ENCODE measurements at places on chromosomes 12 and 14.

GRCh38 chr14:21536418-21537089 lies 10.4 kb upstream of the SALL2 start:
- DNase-seq: no peak

GRCh38 chr12:31033681-31034080 lies 40.0 kb upstream of the DDX11 start:
- no peak for DNase-seq

- DNase-seq: no peak
Measured at GRCh38 chr12:29599381-29599780, 101.9 kb upstream of the OVCH1 start.

DNA sequence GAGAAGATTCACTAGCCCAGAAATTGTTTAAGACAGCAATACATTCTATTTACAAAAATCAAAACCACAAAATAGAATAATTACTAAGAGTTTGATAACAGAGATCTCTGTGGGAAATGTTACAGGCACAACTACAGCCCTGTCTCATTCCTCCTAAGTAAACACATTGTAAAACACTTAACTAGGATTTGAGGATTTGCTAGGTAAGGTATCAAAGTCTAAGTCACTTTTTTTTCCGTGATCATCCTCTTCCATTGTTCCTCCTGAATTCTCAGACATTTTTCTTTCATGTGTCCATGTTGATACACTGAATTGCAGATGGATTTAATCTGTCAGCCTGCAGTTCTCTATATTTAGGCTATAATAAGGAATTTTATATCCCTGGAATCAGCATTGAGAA lies 127.5 kb downstream of the ACSS3 start:
- DNase-seq: no peak

DNA sequence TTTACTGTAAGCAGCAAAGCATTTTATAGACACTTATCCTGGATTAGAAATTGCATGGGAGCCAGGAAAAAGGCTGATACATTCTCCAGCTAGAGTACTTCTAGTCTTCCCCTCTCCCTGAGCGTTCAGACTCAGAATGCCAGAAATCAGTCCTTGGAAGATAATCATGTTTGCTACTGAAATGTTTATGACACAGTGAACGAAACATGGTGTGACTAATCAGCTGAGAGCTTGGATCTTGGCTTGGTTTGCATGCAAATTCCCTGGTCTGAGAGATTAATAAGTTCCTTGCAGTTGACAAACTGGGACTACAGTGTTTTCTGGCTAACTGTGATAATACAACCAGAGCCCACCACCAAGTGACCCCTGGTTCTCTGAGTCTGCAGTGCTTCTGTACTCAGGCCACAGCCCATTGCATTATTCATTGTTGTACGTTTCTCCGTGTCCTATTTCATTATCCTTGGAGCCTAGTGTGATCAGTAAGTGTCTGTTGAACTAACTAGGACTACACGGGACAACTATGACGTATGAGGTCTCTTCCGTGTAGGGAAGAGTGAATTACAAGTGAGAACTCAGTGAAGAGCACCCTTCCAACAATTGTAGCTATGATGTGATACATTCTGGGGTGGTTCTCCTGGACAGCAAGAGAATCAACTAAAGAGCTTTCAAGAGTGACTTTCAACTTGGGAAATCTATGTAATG lies 34.6 kb upstream of the EVL start:
- no peak for DNase-seq

DNA sequence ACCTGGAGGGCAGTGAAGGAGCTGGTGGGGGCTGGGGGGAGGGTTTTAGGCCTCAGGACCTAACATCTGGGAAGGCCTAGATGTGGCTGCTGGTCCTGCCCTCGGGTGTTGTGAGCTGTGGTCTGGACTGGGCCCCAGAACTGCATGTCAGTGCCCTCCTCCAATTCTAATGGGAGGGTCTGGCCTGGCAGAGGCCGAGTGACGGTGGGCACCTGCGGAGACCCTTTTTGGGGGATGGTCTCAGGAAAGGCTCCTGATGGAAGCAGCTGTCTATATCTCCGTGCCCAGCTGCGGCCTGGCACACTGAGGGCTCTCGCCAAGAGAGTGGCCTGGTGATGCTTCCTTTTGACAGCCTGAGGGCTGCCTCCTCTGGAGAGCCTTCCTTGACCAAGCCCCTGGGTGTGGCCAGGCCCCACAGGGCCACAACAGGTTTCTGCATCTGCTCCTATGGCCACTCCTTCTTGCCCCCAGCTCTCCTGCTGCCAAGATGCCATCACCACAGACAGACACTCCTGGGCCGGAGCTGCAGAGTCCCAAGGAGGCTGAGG lies 5.3 kb downstream of the EXOC3L4 start:
- no peak for DNase-seq

- DNase-seq: no peak
Measured at GRCh38 chr12:27864521-27864920, 84.5 kb upstream of the MANSC4 start.

- DNase-seq: no peak
Measured at GRCh38 chr12:98939350-98939749, 294.3 kb downstream of the APAF1 start.

DNA sequence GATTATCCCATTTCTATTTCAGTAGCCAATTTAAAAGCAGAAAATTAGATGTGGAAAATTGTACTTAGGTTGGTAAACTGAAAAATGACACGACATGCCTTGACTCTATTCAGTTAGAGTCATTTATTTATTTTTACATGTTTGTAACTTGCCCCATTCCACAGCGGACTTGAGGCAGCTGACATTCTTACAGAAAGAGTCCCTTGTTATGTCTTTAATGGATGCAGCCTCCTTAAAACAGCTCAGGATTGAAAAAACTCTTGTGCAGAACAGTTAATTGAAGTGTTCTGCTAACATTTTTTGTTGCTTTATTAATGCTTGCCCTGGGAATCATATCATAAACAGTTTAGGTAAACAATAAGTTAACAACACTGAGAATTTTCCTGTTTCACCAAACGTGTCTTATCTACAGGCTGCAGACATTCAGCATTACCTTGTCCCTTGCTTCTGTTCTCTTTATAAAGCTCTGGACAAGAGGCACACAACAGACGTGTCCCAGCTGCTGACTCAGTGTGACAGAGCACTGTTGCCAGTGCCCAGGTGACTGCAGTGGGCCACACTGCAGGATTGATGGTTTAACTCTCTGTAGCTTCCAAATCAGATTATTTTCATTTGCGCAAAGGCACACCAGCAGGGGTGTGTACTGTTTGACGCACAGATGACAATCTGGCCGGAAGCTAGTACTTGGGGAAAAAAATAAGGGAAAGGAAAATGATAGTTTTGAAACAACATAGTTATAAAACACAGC lies 101.6 kb downstream of the PELI2 start:
- DNase-seq: no peak

Measured in CD4-positive, alpha-beta T cell treated with Interleukin-17A for 4 hours (primary cell).